ENCODE measurements at places on chromosomes 2 and 18.

GRCh38 chr2:198135481-198135934 is 331.1 kb downstream of the PLCL1 start:
- DNase-seq, result no peak

DNA sequence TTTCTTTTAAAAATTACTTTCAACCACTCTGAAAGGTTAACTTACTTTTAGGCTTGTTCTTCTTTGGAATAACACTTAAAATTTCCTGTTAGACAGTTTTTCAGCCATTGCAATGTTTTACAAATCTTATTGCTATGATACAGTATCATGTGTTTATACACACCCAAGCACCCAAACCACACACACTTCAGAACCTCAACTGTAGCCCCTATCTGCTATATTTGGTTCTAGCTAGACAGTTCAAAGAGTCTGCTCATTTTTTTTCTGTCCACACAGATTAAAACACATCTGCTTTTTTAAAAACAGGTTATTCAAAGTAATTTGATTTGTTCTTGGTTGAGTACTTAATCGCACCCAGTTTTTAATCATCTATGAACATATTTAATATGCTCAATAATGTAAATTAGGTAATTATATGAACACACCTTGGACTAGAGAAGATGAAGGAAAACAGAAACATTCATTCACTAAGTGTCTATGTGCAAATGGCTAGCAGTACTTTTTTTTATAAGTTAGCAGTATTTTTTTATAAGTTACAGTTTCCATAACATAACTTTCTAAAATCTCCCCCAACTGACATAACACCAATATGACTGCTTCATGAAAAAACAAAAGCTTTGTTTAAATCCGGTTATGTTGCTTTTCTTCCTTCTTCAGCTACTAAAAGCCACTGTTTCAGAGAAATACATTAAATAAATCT is 17.6 kb downstream of the FBXO11 start:
- no peak for DNase-seq

GRCh38 chr18:23194155-23194996 is 59.1 kb downstream of the CABLES1 start:
- DNase-seq, result no peak

DNA sequence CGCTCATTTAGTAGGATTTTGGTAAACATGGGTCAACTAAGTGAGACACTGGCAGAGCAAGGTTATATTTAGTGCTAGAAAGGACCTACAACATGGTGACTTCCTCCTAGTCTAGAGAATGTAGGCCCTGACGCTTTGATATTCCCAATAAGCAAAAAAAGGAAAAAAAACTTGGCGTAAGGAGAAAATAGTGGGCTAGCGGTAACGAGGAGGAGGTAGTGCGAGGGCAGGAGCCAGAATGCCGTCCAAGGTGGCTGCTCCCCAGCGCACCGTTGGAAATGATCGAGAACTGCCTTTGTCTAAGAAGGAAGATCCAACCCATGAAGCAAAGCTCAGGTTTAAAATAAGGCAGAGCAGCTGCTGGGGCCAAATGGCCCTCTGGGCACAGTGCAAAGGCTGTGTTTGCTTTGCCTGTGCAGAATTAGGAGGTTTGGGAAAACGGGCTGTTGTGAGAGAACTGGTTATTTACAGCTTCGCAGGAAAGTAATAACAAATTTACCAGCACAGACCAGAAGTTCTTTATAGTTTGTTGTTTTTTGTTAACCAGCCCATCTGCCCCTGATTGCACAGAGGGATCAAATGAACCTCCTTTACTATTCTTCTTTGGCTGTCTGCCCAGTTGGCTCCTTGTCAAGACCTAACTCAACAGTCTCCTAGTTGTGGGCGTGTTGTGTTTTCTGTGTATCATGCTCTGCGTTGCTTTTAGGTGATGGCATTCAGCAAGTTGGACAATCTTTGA is 86.6 kb downstream of the ITGB1BP1 start:
- DNase-seq, result no peak

- no peak for DNase-seq
These were observed 708.5 kb upstream of the FAM98A start for GRCh38 chr2:34307636-34308035.

- DNase-seq, result no peak
These were observed 670.0 kb upstream of the PKDCC start for GRCh38 chr2:41377837-41378236.

- no peak for DNase-seq
These were observed 40.4 kb downstream of the FRZB start for GRCh38 chr2:182826064-182826463.
